ENCODE measurements at places on chromosomes 5 and 9. TPM values are rescaled to one million over a fixed set of nuclear protein-coding genes. Genes with fewer than 3 reads are reported as not detected.

GRCh38 chr5:113179156-113179555, 202.6 kb downstream of the DCP2 start:
- H3K4me3 ChIP-seq: no peak overlapping the region
- H3K36me3 ChIP-seq: no peaks in the 10 kb centered on the region
- DNase-seq: no peak
- no peaks in the 10 kb centered on the region for H3K4me1 ChIP-seq
- H3K27ac ChIP-seq: no peak overlapping the region
- H3K27me3 ChIP-seq: no peaks in the 10 kb centered on the region

DNA sequence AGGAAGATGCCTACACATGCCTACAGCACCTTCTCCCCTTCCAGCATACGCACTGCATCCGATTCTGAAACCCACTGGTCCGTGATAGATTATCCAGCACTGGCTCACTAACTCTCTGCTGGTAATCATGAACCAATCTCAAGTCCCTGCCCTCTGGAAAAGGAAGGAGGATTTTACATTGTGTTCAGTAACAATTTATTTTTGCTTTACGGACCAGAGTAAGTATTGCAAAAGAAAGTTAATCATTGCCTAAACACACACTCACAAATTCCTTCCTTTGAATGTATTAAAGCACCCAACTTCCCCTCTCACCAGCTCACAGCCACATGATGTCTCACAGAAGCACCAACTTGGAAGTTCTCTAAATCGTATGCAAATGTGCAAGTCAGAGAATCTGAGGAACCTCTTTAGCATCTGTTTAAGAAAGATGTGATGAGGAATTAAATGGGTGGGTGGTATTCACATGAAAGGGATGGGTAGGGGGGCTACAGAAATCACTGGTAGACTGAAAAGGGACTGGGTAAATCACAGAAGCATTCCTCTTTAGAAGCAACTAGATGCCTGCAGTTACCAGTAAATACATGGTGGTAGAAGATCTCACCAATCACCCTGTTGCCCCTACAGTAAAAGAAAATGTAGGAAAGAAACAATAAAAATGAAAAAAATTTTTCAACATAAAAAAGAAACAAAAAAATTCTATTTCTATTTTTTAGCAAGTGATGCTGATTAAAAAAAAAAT, 8.4 kb downstream of the GNAQ start:
- H3K4me3 ChIP-seq: peak overlapping the region; percentile 4
- no peak overlapping the region for H3K27ac ChIP-seq
- peak; percentile 83 for DNase-seq
- no peaks in the 10 kb centered on the region for H3K27me3 ChIP-seq
- peaks cover 7% of the 10 kb centered on the region for H3K4me1 ChIP-seq

DNA sequence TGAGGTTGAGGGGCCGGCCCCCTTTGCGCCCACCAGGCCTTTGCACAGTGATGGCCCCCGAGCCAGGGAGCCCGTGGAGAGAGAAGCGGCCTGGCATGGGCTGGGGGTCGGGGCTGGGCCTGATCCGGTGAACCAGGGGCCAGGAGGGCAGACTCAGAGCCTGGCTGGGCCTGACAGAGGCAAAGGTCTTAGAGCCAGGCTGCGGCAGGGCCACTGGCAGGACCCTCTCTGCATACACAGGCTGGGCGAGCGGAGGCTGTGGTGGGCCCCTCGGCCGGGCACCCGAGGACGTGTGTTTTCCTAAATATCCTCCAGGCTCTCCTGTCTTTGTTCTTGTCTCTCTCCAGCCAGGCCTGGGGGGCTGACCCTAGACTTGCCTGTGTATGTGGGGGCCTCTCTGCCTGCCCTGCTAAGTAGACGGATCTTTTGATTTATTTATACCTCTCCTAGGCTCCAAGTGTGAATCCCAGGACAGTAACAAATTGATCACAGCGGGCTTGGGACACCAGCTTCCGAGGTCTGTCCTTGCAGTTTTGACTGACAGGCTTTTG, 933 bp downstream of the NEK6 start:
- no peak for DNase-seq
- no peaks in the 10 kb centered on the region for H3K27me3 ChIP-seq
- peak overlapping the region; percentile 80 for H3K4me3 ChIP-seq
- peak overlapping the region; percentile 81 for H3K27ac ChIP-seq

- no peak overlapping the region for H3K27ac ChIP-seq
- no peaks in the 10 kb centered on the region for H3K27me3 ChIP-seq
- DNase-seq: no peak
Measured at GRCh38 chr9:22073349-22073748, 64.2 kb upstream of the CDKN2B start.

DNA sequence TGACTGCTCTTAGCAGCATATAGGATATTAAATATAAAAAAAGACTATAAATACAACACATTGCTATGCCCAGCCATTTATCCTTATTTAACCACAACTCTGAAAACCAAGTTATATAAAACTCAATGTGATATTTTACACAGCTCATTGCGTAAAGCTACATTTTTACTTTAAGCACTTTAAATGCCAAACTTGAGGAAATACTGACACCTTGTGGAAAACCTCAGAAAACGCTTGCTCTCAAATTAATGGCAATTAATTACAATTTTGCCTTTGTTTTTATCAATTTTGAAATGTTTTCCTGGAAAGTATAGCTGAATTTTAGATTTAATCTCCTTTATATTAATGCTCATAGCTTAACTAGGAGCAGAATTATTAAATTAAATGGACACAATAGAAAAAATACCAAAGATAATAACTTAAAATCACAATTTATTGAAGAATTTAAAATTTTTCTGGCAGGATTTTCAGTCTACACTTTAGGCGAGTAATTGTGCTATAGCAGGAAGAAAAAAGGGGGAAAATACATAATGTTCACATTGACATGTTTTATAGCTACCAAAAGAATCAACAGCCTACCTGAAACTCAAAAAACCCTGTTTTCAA, 25.2 kb upstream of the PLAC8L1 start:
- H3K27ac ChIP-seq: no peak overlapping the region
- H3K36me3 ChIP-seq: peaks cover 2% of the 10 kb centered on the region
- DNase-seq: peak; percentile 65
- no peaks in the 10 kb centered on the region for H3K4me1 ChIP-seq

DNA sequence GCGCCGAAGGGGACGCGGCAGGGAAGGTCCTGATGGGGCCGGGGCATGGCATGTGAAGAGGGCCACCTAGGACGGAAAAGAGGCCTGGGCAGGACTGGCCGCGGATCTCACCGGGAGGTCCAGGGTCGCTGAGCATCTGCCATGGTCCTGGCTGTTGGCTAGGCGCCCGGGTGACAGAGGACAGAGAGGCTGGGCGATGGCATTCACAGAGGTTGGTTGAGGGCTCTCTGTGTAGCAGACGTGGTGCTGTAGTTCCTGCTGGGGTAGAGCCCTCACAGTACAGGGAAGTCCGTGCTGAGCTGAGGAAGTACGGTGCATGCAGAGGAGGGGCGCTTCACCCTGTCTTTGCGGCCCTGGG, 427 bp downstream of the PCYOX1L start:
- H3K36me3 ChIP-seq: peaks cover 2% of the 10 kb centered on the region
- no peaks in the 10 kb centered on the region for H3K27me3 ChIP-seq
- no peak for DNase-seq
- H3K4me3 ChIP-seq: peak overlapping the region; percentile 62
- peaks cover 6% of the 10 kb centered on the region for H3K4me1 ChIP-seq

DNA sequence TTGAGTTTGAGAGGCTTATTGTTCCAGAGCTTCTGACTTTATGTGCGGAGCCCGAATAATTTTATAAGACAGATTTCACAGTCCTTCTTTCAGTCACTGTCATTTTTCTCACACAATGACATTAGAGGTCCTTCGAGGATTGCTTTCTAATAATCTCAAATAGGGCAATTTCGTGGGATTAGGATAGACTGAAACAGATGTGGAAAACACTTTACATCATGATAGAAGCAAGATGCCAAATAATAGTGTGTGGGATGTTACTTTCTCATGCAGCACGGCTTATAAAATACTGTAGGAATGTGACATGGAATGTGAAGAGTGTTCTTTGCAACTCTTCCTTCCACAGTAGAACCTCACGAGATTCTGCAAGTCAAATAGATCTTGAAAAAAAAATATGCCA, 451.3 kb downstream of the SEMA5A start:
- no peaks in the 10 kb centered on the region for H3K27me3 ChIP-seq
- H3K36me3 ChIP-seq: no peaks in the 10 kb centered on the region
- H3K4me1 ChIP-seq: no peaks in the 10 kb centered on the region
- DNase-seq: peak; percentile 39
- H3K27ac ChIP-seq: no peak overlapping the region

- no peak overlapping the region for H3K27ac ChIP-seq
- H3K27me3 ChIP-seq: peaks cover 11% of the 10 kb centered on the region
- no peaks in the 10 kb centered on the region for H3K4me1 ChIP-seq
Measured at GRCh38 chr5:538801-539468, 14.7 kb upstream of the SLC9A3 start.

GRCh38 chr9:121098567-121099198, 23.9 kb downstream of the CNTRL start:
- no peaks in the 10 kb centered on the region for H3K4me1 ChIP-seq
- no peak overlapping the region for H3K27ac ChIP-seq
- no peak overlapping the region for H3K4me3 ChIP-seq
- H3K27me3 ChIP-seq: no peaks in the 10 kb centered on the region
- DNase-seq: no peak

DNA sequence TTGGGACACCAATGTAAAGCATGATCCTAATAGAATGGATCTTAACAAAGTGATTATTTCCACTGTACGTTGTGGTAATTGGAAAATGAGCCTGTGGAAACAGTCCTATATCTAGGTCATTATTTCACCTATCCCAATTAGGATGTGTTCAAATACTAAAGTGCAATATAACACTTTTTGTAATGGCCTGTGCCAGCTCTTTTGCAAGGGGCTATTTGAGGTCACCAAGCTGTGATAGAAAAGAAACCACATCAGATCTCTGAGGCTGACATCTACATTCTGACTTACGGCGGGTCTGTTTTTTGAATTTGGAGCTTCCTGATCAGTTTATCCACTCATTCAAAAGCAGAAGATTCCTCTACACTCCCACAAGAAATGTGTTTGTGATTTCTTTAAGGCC, 150.0 kb downstream of the TLE1 start:
- H3K4me3 ChIP-seq: no peak overlapping the region
- no peak overlapping the region for H3K27ac ChIP-seq
- H3K27me3 ChIP-seq: no peaks in the 10 kb centered on the region
- H3K4me1 ChIP-seq: no peaks in the 10 kb centered on the region
- DNase-seq: no peak
- no peaks in the 10 kb centered on the region for H3K36me3 ChIP-seq

GRCh38 chr9:29312327-29312726, 1739.0 kb upstream of the C9orf72 start:
- H3K4me1 ChIP-seq: no peaks in the 10 kb centered on the region
- no peak overlapping the region for H3K4me3 ChIP-seq
- H3K27ac ChIP-seq: no peak overlapping the region
- no peaks in the 10 kb centered on the region for H3K27me3 ChIP-seq
- no peaks in the 10 kb centered on the region for H3K36me3 ChIP-seq

- no peaks in the 10 kb centered on the region for H3K4me1 ChIP-seq
- no peak for DNase-seq
- H3K27me3 ChIP-seq: peaks cover 2% of the 10 kb centered on the region
- H3K4me3 ChIP-seq: no peak overlapping the region
Measured at GRCh38 chr5:160451281-160451680, 29.6 kb downstream of the PTTG1 start.

DNA sequence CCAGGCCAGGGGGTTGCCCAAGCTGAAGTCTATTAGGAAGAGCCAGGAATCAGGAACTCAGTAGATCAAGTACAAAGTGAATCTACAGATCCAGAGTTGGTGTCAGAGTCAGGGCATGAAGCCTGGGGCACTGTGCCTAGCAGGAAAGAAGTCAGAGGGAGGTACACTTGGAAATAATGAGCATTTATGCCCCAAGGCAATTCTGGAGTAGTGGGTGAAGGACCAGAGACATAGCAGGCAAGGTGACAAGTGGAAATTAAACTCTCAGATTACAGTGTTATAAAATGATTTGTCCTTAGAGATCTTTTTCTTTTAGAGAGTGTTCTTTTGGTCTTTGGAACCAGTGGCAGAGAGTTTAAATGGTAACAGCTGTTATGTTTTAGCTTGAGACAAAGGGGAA, 138.0 kb downstream of the ADAMTSL1 start:
- H3K4me3 ChIP-seq: no peak overlapping the region
- no peaks in the 10 kb centered on the region for H3K27me3 ChIP-seq
- H3K27ac ChIP-seq: no peak overlapping the region
- no peak for DNase-seq
- no peaks in the 10 kb centered on the region for H3K36me3 ChIP-seq

- H3K27me3 ChIP-seq: no peaks in the 10 kb centered on the region
- peak; percentile 91 for DNase-seq
- H3K4me3 ChIP-seq: no peak overlapping the region
- no peaks in the 10 kb centered on the region for H3K36me3 ChIP-seq
Measured at GRCh38 chr9:113955076-113955752, 79.1 kb downstream of the ZNF618 start.

- H3K27me3 ChIP-seq: no peaks in the 10 kb centered on the region
- no peaks in the 10 kb centered on the region for H3K36me3 ChIP-seq
- peak; percentile 80 for DNase-seq
Measured at GRCh38 chr5:181187500-181188213, 17.3 kb downstream of the TRIM7 start.

- H3K4me1 ChIP-seq: peaks cover 6% of the 10 kb centered on the region
- H3K27ac ChIP-seq: no peak overlapping the region
- no peak overlapping the region for H3K4me3 ChIP-seq
Measured at GRCh38 chr5:91301106-91301846, 81.8 kb downstream of the ARRDC3 start.

DNA sequence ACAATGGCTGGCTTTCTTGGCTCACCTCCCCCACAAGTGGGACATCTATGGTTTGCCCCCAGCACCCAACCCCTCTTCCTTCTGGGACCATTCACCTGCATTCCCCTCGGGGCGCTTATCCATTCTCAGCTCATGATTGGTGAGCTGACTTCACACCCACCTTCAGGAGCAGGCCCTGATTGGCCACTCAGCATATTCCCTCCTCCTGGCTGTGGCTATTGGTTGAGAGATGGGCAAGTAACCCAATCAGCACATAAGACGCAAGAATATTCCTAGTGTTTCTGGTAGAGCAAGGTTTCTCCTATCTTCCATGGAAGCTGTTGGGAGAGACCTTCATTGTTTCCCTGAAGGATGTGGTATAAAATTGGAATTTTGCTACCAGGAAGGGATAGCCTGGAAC, 22.7 kb upstream of the UNC5A start:
- no peak for DNase-seq
- H3K27ac ChIP-seq: no peak overlapping the region
- H3K36me3 ChIP-seq: no peaks in the 10 kb centered on the region
- peaks cover 6% of the 10 kb centered on the region for H3K4me1 ChIP-seq
- no peak overlapping the region for H3K4me3 ChIP-seq

DNA sequence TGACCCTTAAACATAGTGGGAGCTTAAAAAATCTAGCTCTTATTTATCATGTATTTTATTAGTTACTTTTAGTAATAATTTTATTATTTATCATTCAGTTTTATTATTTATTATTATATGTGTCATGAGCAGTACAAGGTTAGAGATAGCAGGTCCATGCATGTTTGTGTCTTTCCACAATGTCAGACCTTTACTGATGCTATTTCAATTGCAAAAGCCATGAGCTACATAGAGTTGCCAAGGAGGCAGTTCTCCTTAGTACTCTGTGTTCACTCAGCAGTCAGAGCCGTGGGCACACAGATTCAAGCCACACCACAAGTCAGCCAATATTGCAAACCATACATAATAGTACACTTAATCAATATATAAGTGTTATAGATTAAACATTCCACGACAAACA, 157.9 kb upstream of the NTRK2 start:
- H3K36me3 ChIP-seq: no peaks in the 10 kb centered on the region
- H3K4me3 ChIP-seq: no peak overlapping the region
- no peak for DNase-seq
- no peak overlapping the region for H3K27ac ChIP-seq
- H3K27me3 ChIP-seq: no peaks in the 10 kb centered on the region

Gene LHX6
- not detected for total RNA-seq

Gene PLCXD3
- total RNA-seq: 1.3 TPM

Gene ZDHHC11
- 2.5 TPM for total RNA-seq

Gene LTC4S
- 0.83 TPM for total RNA-seq

Gene PAM
- total RNA-seq: 405 TPM

Gene PLAC8L1
- total RNA-seq: not detected

Gene CSF1R
- total RNA-seq: not detected

Data from fibroblast of lung (primary cell).